Left ventricle myocardium inferior (tissue), 1 donor: ENCODE measurements at places on chromosomes 16 and 17.
A peak's percentile ranks its signal among the peaks of the same experiment; 100 is the strongest.

DNA sequence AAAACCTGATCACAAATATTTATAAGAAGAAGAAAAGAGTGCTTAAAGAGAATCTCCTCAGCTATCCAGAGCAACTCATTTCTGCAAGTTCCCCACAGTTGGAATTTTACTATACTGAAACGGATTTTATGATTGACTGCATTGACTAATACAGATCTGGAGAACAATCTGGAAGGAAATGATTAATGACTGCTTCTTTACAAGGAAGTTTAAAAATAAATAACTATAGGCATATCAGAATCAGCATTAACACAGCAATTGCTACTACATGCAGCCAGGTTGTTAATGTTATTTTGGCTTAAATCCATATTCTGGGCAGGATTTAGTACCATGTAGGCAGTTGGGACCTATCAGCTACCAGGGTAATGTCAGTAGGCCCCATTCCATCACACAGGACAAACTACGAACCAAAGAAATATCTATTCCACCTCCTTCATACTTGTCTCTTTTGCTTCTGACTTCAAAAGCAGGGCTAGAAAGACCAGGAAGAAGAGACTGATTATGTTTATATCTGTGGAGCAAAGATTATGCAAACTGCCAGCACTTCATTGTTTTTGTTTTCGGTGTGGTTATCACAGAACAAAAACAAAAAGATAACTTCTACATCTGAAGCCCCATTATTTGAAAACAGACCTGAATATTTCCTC is 3.9 kb downstream of the SKAP1 start:
- DNase-seq: no peak

- DNase-seq: no peak
These were observed 171.0 kb downstream of the MAF start for GRCh38 chr16:79429381-79430190.

GRCh38 chr17:40718930-40719329 is 15.4 kb upstream of the KRT24 start:
- DNase-seq: no peak

GRCh38 chr17:5942687-5943086 is 127.5 kb upstream of the WSCD1 start:
- DNase-seq: no peak

DNA sequence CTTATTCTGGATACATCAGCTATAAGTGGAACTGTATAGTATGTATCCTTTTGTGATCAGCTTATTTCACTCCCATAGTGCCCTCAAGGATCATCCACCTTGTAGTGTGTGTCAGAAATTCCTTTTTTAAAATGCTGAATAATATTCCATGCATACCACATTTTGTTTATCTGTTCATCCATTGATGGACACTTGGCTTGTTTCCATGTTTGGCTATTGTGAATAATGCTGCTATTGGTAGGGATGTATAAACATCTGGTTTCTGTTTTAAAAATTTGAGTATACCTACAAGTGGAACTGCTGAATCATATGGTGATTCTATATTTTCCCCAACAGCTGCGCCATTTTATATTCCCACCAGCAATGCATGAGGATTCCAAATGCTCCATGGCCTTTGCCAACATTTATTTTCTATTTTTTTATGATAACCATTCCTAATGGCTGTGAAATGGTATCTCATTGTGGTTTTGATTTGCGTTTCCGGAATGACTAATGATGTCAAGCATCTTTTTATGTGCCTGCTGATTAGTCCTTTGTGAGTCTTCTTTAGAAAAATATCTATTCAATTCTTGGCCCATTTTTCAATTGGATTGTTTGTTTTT is 11.6 kb downstream of the RCVRN start:
- DNase-seq: no peak

DNA sequence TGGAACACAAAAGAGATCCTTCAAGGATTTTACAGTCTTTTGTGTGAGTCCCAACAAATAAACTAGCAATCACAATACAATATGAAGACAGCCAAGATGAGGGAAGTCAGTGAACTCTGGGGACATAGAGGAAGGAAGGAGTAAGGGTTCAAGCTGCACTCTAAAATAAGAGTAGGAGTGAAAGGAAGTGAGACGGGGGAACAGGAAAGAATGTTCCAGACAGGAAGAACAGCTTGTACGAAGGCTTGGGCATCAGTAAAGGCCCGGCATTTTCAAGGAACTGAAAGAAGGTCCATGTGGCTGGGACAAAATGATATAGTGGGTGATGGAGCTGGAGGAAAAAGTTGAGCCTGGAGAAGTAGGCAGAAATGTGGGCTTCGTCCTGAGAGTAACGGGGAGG is 4.5 kb downstream of the CCL17 start:
- DNase-seq: no peak

DNA sequence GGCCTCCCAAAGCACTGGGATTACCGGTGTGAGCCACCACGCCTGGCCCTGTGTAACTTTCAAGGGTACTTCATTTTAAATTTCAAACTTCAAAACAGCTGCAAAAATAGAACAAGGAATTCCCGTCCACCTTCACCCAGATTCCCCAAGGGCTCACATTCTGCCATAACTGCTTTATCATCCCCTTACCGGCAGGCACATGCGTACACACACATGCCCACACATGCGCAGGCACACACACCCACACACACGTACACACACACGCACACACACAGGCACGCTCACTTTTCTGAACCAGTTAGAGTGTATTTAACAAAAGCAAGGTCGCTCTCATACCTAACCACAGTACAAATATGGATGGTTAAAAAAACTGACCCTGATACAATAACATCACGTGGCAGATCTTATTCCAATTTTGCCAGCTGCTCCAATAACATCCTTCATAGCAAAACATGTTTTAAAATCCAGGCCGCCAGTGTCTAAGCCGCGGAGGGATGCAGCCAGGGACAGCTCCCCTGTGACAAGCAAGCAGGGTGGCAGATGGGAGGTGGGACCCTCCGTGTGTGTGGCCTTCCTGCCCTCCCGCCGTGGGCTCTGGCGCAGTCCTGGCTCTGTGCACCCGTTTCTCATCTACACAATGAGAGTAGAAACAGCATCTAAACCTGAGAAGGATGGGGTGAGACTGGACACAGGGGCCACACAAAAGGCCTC is 23.1 kb downstream of the PDIA2 start:
- DNase-seq: no peak

GRCh38 chr16:12796498-12796897 is 7.2 kb downstream of the CPPED1 start:
- no peak for DNase-seq

DNA sequence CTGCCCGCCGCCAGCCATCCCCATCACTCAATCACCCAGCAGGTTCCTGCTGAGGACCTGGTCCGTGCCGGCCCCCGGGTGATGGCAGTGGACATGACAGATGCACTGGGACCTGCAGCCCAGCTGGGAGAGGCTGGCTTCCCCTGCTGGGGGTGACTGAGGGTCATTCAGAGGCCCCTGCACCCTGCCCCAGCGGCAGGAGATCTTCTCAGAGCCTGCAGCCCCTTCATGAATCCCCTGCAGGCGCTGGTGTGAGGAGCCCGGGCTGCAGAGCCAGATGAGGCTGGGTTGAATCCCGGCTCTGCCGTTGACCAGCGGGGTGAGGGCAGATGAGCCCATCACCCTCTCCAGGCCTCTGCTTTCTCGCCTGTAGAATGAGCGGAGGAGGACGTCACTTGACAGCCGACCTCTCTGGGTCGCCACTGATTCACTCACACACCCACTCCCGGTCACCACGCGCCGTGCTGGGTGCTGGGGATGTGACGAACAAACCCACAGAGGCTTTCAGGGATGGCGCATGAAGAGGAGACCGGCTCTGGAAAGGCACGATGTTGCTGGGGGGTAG is 95.2 kb upstream of the CIBAR2 start:
- DNase-seq: no peak

DNA sequence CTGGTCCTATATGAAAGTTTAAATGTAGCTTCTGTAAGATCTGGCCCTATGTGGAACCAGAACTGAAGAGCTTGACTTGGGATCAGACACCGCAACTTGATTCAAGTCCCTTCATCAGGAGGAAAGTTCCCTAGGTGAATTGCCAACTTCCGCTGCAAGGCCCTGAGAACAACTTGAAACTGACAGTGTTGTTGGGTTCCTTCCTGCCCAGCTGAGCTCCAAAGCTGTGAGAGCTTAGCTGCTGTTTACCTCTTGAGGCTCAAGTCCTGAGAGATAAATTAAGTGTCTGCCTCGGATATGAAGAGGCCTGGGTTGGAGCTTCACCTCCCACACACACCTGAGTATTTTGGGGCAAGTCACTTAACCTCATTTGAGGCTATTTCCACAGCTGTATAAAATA is 44.7 kb downstream of the REXO5 start:
- DNase-seq: no peak

- no peak for DNase-seq
These were observed 26.9 kb downstream of the ADCY9 start for GRCh38 chr16:4089251-4089810.

DNA sequence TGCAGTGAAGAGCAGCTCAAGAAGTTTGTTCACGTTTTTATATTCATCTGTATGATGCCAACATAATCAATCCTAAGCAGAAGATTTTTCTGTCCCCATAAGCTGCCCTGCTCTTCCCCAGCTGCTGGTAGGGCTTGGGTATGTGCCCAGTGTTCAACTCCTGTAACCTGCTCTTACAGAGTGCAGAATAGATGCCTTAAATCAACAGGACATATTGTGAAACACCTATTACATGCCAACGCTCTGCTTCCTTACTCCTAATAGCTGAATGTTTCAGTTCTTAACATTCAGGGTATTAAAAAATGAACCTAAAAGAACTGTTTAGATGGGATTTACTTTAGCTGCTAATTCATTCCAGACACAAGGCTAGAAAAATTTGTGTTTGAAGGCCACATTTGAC is 190.9 kb downstream of the HS3ST3A1 start:
- no peak for DNase-seq

GRCh38 chr17:57463103-57463885 is 207.0 kb downstream of the MSI2 start:
- DNase-seq: no peak

- DNase-seq: no peak
These were observed 2.6 kb downstream of the PARD6A start for GRCh38 chr16:67663151-67663876.

DNA sequence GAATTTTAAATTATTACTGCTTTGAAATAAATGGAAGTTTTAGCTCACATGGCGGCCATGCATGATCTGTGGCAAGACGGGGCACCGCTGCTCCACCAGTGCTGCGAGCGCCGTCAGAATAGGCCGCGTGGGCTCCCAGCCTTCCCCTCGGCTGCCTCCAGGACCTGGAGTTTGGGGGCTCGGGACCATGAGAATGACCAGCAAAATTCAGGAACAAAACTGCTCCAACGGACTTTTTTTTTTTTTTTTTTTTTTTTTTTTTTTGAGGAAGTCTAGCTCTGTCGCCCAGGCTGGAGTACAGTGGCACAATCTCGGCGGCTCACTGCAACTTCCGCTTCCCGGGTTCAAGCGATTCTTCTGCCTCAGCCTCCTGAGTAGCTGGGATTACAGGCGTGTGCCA is 38.3 kb upstream of the AKAP1 start:
- no peak for DNase-seq

- no peak for DNase-seq
These were observed 64.1 kb upstream of the LGALS9 start for GRCh38 chr17:27566671-27567562.

- peak; percentile 75 for DNase-seq
These were observed 1.2 kb upstream of the PFN1 start for GRCh38 chr17:4949321-4950074.

DNA sequence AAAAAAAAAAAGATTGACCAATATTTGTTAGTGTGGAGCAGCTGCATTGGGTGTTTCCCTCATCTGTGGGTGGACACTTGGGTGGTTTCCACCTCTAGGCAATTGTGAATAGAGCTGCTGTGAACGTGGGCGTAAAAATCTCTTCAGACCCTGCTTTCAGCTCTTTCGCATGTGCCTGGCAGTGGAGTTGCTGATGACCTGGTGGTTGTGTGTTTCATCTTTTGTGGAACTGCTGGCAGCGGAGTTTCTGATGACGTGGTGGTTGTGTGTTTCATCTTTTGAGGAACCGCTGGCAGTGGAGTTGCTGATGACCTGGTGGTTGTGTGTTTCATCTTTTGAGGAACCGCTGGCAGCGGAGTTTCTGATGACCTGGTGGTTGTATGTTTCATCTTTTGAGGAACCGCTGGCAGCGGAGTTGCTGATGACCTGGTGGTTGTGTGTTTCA is 21.4 kb downstream of the ZC3H18 start:
- peak; percentile 31 for DNase-seq

DNA sequence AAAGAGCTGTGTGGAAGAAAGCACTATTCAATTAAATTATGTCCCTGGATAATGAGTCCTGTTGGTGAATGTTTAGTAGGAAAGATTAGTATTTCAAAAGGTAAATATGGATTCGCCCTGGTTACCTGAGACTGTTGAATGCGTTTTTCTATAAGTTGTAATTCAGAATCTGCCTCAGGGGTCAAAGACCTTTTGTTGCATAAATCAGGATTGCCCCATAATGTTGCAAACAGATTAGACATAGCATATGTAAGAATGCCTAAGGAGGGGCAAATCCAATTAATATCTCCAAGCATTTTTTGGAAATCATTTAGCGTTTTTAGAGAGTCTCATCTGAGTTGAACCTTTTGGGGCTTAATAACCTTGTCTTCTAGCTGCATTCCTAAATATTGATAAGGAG is 70.1 kb upstream of the ARL4D start:
- no peak for DNase-seq

DNA sequence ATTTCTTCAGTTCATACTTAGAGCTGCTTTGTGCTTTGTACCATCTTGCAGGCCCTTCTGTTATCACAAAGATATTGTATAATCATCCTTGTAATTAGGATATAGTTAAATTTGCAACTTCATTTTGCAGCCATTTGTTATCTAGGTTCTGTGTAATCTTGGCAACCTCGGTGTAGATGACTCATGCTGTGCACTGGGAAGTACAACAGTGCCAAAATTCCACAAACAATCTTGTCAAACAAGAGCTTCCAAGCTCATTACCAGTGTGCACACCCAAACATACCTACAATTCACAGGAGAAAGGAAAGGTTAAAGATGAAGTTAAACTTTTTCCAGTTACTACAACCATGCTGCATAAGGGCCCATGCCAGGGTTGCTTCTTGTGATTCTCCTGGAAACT is 1231.8 kb downstream of the CDH11 start:
- DNase-seq: no peak

DNA sequence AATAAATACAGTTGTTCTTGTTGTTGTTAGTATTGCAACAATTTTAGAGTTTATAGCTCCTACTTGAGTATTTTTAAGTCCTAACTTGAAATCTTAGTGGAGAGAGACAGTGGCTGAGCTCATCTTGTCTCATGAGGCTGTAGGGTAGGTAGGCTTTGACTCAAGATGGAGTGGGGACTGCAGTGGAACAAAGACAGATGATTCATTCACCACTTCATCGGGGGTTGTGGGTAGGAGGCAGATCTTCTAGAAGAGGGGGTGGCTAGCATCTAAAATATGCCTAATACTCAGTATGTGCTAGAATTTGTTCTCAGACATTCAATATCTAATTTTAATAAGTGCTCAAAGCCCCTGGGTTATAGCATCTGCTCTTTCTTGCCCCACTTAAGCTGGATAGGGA is 13.1 kb upstream of the MMD start:
- DNase-seq: no peak

DNA sequence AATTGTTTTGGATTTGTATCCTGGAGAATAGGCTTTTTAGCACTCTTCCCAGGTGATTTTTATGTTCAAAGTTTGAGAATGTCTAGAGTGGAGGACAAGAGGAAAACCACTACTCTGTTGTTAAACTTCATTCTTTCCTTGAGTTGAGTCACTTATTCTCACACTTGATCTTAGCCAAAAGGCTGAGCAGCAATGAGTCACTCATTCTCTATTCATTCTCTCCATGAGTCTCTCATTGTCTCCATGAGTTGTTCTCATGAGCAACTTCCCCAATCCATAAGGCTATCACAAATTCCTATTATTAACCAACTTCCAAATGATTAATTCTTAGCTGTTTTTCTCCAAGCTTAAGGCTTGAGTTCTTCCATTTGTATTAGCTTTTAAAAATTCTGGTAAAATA is 1393.3 kb downstream of the CDH8 start:
- DNase-seq: no peak
